ENCODE measurements at places on chromosomes 16 and 17.

GRCh38 chr17:59420901-59421300 lies 89.4 kb downstream of the YPEL2 start:
- no peak for DNase-seq

GRCh38 chr17:27379888-27380533 lies 76.2 kb upstream of the KSR1 start:
- no peak for DNase-seq

GRCh38 chr17:74875155-74875976 lies 2.6 kb upstream of the FDXR start:
- DNase-seq = no peak

DNA sequence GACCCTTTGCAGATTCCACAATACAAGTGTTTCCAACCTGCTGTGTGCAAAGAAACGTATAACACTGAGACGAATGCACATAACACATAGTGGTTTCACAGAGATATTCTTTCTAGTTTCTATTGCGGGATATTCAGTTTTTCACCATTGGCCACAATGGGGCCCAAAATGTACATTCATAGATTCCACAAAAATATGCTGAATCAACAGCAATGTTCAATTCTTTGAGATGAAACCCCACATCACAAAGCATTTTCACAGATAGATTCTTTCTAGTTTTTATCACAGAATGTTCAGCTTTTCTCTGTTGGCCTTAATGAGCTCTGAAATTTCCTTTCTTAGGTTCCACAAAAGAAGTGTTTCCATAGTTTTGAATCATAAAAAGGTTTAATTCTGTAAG lies 2472.3 kb downstream of the TP53TG3F start:
- no peak for DNase-seq

GRCh38 chr17:49351572-49352140 lies 10.4 kb downstream of the ZNF652 start:
- DNase-seq = no peak

DNA sequence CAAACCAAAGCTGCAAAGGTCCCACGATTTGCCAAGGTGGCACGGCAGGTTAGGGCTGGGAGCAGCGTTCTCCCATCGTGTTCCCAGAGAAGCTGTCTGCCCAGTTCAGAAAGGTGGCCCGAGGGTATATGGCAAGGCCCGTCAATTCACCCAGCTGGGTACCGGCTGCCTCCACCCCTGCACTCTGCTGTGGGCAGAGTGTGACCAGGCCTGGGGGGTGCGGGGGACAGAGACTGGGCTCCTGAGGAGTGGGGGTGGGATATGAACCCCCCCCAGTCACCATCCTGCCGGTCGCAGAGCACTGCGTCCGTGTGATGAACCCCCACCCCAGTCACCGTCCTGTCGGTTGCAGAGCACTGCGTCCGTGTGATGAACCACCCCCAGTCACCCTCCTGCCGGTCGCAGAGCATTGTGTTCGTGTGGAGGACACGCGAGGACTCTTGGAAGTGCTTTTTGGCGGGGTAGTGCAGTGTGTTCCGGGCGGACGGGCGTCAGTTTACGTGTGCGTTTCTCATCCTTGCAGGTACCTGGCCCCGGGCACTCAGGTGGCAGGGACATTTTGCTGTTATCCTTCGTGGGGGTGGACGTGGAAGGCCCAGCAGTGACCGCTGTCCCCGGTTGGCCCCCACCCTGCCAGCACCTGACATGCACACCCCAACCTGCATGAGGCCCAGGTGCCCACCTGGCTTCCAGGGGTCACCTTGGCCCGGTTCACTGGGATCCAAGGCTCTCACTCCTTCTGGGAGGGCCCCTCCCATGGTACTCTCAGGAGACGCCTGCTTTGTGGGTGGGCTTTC lies 2.7 kb upstream of the FASN start:
- no peak for DNase-seq

GRCh38 chr16:21277927-21278706 lies at the start of gene CRYM:
Gene CRYM (minus strand): TSS chr16:21278290. CDS start chr16:21278251, 39 bp downstream.
- no peak for DNase-seq

DNA sequence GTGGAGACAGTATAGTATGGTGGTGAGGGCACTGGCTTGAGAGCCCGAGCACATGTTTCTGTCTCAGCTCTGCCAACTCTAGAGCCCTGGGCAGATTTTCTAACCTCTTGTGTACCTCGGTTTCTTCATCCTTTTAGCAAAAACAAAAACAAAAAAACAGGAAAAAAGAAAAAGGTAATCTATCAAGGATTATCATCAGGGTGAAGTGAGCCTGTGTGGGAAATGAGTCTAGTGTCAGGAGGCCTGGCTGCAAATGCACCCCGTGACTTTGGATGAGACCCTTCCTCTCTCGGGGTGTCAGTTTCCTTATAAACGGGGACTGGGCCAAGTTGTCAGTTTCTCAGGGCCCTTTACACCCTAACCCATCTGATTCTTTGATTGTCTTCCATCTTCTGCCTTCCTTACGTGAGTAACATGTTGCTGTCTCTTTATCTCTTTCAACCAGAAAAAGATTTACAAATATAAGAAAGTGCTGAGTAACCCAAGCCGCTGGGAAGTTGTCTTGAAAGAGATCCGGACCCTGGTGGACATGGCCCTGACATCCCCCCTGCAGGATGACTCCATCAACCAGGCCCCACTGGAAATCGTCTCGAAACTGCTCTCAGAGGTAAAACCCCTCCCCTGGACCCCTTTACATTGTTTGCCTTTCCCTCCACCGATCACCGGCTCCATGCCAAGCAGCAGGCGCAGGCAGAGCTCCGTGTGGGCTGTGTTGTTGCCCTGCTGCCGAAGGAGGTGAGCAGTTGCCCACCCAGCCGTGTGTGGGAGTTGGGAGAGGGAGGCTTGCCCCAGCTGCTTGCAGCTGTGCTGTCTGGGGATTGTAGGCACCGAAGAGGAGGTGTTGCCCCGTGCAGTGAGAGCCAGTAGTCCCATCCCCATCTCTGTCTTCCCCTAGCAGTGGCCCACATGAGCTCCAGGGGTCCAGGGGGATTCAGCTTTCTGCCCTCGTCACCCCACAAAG lies 127.1 kb upstream of the PLCG2 start:
- no peak for DNase-seq

DNA sequence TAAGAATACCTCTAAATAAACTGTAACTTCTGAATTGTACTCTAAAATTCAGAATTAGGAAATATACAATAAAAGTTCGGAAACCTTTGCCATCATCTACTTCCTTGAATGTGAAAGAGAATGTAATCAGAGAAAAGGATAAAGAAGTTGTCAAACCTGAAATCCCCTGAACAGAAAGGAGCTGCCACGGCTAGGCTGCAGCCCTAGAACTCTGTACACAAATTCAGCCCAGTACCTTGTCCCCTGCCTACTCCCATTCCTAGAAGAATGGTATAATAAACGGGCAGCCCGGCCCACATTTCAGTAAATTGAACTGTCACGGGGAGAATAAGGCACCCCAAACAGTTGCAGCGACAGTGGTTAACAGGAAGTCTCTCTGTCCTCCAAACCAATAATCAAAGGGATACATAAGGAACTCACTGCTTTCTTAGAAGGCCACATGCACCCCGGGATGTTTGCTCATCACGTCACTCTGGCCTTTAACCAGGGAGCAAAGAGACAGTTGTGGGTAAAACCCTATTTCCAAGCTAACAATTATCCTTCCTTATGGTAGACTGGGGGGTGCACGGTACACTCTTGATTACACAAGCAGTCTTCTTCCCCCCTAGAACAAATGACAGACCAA lies 24.3 kb upstream of the RFFL start:
- no peak for DNase-seq

DNA sequence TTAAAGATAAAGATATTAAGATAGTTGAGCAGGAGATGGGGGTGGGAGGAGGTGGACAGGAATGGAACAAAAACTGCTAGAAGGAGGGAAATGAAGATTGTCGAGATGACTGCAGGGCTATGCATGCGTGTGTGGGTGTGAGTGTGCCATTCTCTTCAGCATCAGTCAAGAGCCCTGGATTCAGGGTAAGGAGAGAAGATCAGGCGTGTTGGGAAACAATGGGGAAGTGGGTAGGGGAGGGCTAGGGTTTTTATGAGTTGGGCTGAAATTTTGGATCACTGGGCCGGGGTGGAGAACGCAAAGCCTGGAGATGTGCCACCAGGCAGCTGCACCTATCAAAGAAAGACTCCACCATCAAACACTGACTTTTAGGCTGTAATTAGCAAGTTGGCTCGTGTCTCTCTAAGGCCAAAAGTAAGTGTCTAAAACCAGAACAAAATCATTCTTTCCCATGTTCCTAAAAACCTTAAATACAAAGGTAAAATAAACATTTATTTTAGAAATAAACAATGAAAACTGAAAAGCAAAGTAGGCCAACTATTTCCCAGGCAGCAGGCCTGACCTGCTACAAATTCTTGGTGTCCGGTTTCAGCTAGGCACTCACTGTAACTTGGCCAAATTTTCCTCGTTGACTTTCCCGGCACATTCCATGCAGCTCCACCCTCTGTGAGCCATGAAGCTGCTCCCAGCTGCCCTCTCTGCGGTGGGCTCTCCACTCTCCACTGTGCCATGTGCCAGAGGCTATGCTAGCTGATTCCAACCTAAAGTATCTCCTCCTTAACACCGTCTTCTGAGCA lies 4.2 kb downstream of the CDRT4 start:
- DNase-seq = no peak

- DNase-seq = no peak
Measured at GRCh38 chr17:8341456-8341855, 1.8 kb downstream of the ODF4 start.

GRCh38 chr17:68981288-68981687 lies 26.1 kb upstream of the ABCA8 start:
- no peak for DNase-seq

DNA sequence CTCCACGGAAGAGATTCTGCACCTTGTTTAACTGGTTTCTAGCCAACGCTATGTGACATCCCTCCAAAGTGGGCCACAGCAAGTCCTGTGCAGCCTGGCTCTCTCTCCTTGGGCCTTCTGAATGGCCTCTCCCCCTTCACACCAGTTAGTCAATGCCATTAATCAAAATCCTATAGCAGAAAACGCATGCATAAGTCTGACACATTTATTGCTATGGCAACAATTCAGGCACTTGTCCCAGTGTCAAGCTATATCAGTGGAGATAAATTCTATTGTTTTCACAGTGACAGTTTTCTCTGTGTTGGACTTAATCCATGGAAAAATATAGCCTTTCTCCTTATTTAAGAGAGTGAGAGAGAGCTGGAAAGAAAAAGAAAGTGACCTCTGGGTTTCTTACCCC lies 87.2 kb upstream of the TOX3 start:
- no peak for DNase-seq

DNA sequence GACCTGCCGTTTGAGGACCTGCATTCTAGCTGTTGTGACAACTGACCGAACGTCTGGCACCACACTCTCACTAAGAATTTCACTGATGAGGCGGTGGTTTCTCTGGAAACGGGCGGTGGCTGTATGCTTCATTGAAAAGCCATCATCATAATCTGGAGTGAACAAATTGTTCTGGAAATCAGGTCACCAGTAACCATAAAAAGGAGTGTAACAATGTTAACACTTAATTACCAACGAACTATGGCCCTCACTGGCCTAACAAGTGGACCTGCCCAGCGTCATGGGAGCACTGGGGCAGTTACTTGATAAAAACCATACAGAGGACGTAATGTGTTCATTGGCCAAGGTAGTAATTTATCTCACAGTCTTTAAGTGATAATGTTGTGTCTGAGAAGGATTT lies 15.4 kb downstream of the SMARCE1 start:
- no peak for DNase-seq

DNA sequence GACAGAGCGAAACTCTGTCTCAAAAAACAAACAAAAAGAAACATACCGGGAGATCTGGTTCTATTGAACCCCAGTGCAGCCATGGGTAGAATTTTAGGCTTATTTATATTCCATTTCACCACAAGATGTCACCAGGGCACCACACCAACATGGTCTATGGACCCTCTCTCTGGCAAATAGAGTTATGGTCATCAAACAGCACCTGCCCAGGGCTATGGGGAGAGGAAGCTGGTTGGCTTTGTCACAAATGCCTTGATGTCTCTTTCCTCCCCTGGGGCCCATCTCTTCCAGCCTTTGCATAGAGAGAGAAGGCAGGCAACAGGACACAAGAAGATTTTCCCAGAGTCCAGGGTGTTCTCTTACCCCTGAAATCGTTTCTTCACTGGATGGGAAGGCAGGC lies 128.4 kb downstream of the WWOX start:
- DNase-seq = no peak

All from activated naive CD8-positive, alpha-beta T cell treated with anti-CD3 and anti-CD28 coated beads, Interleukin-2, amount 50 U/mL, for 16 hours (primary cell).